ENCODE measurements at places on chromosomes 2 and 18.

DNA sequence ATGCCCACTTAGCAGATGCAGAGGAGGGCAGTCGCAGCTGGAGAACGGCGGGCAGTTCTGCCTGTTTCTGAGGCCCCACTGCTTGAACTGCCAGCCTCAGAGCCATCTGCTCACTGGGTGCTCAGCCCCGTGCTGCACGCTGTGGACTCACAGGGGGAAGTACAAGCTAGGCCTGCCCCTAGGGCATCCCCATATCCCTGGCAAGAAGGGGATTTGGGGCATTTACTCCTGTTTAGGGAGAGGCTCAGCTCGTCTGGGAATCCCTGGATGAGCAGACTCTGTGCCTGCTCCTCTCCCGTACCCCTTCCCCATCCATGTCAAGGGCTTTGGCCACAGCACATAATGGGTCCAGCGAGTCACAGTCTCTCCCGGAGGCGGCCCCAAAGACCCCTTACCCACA is 169.8 kb upstream of the PKDCC start:
- no peak for DNase-seq

- no peak for DNase-seq
Observed at GRCh38 chr2:216879727-216880508, 20.1 kb upstream of the TNP1 start.

- DNase-seq = no peak
Observed at GRCh38 chr2:99706735-99707134, 216.9 kb upstream of the REV1 start.

DNA sequence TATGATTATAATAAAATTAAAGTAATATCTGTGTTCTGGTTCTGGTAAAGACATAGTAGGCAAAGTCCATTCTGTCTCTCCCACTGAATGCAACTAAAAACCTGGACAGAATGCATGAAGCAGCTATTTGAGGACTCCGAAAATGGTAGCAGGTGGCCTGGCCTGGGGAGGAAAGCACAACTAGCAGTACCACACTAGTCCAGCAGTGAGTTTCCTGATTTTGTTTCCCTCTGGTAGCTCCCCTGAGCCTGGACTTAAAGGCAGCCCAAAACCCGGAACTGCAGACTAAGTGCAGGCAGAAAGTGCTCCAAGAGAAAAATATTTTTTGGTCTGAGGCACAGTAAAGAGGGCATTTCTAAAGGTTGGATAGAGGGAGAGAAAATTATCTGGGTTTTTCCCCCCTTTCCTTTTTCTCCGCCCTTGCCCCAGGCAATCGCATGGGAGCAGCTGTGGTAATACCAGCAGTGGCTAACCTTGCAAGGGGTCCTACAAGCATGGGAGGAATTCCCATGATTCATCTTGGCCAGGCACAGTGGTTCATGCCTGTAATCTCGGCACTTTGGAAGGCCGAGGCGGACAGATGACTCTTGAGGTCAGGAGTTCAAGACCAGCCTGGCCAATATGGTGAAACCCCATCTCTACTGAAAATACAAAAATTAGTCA is 32.3 kb downstream of the ASXL2 start:
- no peak for DNase-seq

GRCh38 chr2:54977149-54977548 is 73.1 kb downstream of the RTN4 start:
- no peak for DNase-seq

DNA sequence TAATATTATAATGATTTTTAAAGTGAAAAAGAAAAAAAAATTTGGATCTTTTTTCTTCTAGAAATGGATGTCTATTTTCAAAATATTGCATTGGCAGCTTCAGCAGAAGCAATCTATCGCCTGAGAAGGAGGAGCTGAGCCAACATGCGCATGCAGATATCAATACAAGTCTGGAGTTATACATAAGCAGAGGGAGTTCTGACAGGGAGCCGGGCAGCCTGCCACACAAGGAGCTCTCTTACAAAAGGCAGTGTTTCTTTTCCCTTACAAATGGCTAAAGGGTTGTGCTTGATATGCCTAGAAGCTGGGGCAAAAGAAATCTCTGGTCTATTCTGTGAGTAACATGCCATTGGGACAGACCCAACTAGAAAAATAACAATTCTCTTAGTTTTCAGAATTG is 291.9 kb upstream of the TRIB2 start:
- DNase-seq = no peak

DNA sequence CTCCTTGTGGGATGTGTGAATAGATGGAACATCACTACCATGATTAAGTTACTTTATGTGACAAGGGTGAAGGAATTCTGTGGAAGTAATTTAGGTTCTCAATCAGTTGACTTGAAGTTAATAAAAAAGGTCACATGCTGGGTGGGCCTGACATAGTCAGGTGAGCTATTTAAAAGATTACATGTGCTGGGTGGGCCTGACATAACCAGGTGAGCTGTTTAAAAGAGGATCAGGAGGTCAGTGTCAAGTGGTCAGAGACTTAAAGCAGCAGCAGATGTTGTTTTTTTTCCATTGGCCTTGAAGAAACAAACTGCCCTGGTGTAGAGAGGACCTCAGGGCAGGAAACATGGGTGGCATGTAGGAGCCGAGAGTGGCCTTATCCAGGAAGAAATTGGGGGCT is 3.3 kb downstream of the IL1R2 start:
- DNase-seq = no peak

DNA sequence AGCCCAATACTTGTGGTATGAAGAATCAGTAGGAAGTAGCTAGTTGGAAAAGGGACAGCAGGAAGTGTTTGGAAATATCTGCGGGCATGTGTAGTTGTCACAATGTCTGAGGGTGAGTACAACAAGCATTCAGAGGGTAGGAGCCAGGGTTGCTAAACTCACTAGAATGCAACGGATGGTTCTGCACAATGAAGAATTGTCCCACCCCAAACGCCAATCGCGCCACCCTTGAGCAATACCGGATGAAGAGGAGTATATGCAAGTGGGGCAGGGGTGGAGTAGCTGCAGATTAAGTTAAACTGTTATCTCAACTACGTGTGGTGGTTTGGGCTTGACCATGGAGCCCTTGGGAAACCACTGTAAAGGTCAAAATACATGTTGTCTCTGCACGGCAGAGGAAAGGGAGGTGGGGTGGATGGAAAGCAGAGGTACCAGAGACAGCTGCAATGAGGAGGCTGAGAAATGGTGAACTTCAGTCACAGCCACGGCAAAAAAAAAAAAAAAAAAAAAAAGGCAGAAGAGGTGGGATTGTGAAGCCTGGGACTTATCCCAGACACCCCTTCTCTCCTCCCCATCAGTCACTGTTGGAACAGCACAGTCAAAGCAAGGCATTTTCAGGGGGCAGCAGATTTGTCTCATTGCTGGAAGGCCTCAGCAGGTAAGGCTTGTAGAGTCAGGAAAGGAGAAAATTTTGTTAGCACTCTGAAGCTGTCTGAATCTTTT is 5.2 kb downstream of the CCL20 start:
- no peak for DNase-seq

DNA sequence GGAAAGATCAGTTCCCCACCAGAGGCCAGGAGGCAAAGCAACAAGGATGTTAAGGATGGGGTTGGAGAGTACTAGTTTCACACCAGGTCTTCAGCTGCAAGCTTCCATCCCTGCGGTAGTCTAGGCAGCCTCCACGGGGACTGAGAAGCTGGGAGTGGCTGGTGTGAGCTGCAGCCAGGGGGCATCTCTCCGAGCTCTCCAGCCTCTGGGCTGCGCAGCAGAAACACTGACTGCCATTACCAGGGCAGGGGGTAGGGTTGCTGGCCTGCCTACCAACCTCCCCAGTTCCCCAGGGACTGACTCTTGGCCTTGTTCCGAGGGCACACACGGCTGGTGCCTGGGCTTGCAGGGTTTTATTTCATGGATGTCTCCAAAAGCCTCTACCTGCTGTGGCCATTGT is 15.9 kb downstream of the GATA6 start:
- no peak for DNase-seq

DNA sequence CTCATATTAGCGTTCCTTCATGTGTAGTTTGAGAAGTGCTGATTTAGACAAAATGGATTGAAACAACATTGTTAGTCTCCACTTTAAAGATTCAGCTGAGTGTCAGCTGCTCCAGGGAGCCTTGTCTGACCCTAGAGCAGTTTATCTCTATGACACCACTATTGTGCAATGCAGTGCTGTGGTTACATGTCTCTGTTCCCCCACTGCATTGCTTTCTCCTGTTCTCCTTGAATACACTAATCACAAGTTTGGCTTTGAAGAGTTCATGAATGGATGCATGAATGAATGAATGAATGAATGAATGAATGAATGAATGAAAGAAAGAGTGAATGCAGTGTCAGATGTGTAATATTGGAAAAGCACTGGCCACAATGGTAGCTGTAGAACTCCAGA is 38.3 kb downstream of the GCG start:
- DNase-seq = peak; percentile 71

DNA sequence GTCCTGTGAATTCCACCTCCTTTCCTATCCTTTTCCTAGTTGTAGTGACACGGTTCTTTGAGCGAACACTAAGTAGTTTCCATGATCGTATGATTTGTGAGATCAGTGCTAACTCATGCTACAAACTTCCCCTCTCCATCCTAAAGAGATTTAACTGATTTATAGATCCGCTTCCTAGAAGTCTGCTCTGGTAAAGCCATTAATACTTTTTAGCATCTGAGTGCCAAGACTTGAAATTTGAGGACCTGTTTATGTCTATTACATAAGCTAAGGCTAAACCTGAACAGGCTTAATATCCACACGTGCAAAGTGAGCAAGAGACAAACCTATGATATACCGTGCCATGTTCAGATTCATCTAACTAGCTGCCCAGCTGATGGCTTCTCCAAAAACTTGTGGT is 14.9 kb downstream of the PROKR1 start:
- no peak for DNase-seq

- peak; percentile 27 for DNase-seq
Observed at GRCh38 chr2:99881901-99882591, 260.3 kb downstream of the AFF3 start.

- no peak for DNase-seq
Observed at GRCh38 chr2:55763721-55764120, 70.1 kb upstream of the PNPT1 start.

- DNase-seq = no peak
Observed at GRCh38 chr2:10271946-10272345, 30.8 kb upstream of the HPCAL1 start.

DNA sequence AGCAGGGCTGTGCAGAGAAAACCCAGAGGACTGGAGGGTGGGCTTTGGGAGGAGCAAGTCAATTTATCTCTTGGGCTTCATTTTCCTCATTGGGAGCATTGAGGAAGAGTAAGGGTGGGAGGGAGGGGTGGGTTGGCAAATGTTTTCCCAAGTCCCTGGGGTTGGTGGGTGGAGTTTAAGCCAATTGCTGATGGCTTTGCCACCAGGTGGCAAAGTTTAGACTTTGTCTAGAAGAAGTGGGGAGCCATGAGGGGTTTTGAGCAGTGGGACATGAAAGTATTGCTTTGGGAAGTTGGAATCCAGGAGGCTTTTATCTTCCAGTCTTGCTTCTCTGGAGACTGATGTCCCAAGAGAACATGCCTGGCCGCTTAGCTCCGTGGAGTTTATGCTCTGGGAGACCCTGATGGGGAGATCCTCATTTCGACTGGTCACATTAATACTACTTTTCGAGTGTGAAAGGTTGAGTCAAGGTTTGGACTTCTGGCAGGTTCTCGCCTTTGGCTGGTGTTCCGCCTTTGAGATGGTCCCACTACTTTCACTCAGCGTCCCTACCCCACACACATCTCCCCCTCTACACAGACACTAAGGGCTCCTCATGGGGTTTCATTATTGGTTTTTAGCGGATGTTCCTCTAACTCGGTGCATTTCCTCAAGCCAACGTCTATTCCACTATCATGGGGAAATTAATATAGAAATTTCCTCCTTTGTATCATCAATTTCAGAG is 126.7 kb downstream of the PRKCE start:
- DNase-seq = no peak

DNA sequence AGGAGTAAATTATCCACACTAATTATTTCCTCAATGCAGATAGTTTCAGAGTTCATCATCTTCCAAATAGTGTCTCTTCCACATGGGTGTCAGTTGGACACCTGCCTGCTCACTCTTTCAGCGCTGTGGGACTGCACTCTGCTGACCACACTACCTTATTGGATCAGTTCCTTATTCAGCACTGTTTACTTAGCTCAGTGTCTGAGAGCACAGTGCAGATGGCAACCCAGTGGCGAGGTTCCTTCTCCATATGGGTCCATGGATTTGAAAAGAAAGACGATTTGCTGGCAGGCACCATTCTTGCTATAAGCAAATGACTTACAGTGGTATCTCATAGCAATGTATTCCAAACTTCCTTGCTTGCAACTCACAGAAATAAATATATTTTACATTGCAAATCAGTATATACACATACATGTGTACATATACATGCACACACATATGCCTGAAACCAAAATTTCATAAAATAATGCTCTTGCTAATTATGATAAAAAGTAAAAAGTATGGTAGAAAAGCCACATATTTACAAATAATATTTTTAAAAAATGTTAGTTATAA is 354.8 kb downstream of the INSIG2 start:
- DNase-seq = no peak

DNA sequence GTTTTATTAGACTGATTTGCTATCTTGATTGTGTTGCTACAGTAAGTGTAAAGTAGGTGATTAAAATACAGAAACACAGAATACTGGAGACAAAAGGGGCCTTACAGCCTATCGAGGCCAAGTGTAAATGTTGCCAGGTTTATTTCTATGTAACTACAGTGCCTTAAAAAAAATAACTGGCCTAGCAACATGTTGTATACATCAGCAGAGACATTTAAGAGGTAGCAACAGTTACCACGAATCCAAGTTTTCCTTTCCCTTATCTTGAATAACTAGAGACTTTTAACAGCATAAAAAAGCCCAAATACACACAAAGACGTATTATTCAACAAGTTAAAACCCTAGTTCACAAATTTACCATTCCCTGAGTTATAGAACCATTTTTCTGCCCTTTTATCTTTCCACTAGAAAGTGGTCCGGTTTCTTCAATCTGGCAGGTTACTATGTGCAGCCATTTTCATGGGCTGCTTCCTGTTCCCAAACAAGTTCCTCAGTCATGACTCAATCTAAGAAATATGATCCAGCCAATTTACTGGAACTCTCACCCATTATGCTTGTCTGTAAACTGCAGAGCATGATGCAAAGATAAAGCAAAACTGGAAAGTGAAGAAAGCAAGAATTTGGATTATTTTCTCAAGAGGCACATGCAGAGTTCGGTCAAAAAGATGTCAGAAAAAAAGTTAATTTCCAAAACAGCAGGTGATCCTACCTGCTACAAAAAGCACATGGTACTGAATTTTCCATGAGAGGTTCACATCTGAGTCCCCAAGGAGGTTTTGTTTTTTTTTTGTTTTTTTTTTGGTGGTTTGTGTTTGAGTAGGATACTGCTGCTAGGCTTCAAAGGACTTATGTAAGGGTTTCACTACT is 22.2 kb downstream of the NFE2L2 start:
- peak; percentile 89 for DNase-seq

DNA sequence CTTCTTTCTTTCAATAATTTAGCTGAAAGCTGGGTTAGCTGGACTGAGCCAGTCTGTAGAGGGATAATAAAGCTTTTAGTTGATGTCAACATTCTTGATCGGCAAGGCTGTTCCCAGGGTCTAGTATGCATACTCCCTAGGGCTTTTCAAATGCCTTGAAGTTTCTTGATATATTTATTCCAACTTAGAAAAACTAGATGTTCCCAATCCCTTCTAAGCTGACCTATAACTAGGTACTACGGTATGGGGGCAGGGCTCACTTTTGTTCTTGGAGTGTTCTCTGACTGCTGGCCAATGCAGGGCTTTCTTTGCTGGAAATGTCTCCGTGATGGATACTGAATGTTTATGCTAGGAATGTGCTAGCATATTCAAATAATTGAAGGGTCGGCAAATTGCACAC is 258.6 kb upstream of the TANK start:
- no peak for DNase-seq
